ENCODE measurements at places on chromosomes 4 and X.

GRCh38 chr4:140641789-140642439 lies 73.2 kb upstream of the UCP1 start:
- ATAC-seq = no peak

DNA sequence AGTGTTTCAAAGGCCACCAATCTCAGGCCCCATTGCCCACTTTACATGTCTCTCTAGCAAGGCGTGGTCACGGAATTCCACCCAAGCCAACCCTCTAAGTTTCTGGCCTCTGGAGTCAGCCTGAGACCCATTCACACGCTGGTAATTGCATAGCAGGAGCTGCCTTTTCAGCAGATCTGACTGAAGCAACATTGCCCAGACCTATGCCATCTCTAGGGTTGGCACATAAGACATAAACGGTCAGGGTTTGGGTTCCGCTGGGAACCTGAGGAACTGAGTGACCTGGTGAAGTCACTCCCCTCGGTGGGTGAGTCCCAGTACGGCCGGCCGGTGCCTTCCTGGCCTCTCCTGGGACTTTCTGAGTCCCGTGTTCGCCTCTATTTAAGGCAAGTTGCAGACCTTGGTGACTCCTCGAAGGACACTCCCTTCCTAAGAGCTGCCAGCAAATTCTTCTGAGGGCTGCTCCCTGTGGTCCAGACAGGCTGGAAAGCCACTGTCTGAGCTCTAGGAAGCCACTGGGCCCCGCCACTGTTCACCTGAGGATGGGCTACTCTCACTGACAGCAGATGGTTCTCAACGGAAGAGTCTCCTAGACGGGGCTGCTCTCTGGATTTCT lies 15.9 kb downstream of the CTAG1A start:
- ATAC-seq = no peak

GRCh38 chrX:109709129-109709631 lies 23.9 kb downstream of the ACSL4 start:
- ATAC-seq = peak; percentile 58

DNA sequence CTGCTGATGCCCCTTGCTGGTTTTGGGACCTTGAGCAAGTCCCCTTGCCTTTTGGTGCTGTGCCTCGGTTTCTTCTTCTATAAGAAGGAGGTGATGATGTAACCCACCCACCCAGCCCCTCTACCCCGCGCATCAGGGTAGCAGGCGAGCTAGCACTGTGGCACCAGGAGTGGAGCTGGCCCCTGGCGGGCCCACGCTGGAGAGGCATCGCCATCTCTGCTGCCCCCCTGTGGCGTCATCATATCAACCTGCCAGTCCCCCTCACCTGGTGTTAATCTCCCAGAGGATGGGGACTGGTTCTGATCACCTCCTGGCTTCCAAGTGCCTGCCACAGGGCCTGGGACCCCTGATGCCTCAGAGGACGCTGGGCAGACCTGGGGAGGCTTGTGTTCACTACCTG lies 6.3 kb upstream of the SORCS2 start:
- no peak for ATAC-seq

DNA sequence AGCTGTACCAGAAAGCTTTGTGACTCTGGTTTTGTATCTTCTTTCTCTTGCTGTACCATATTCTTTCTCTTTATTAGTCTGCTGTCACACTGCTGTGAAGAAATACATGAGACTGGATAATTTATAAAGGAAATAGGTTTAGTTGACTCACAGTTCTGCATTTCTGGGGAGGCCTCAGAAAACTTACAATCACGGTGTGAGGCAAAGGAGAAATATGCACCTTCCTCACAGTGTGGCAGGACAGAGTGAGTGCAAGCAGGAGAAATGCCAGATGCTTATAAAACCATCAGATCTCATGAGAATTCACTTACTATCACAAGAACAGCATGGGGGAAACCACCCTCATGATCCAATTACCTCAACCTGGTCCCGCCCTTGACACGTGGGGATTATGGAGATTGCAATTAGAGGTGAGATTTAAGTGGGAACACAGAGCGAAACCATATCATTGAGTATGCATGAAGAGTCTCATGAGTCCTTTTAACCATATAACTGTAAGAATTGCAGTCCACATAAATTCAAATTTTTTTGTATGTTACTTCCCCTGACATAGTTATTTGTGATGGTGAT lies 67.4 kb upstream of the INPP4B start:
- no peak for ATAC-seq

GRCh38 chrX:397575-397974 lies 10.9 kb upstream of the PPP2R3B start:
- no peak for ATAC-seq

Data from activated CD4-positive, CD25-positive, alpha-beta regulatory T cell treated with anti-CD3 and anti-CD28 coated beads, Interleukin-2, amount 50 U/mL, for 24 hours (primary cell).